Pulmonary artery endothelial cell (primary cell): ENCODE measurements at places on chromosomes 2 and 18.

- peak; percentile 27 for DNase-seq
Observed at GRCh38 chr2:84314901-84315330, 144.2 kb downstream of the SUCLG1 start.

- no peak for DNase-seq
Observed at GRCh38 chr2:240200230-240201051, 60.0 kb upstream of the OTOS start.

GRCh38 chr2:18046558-18047212, 168.2 kb downstream of the KCNS3 start:
- DNase-seq, result no peak

- no peak for DNase-seq
Observed at GRCh38 chr2:217064234-217065011, 204.6 kb upstream of the TNP1 start.

DNA sequence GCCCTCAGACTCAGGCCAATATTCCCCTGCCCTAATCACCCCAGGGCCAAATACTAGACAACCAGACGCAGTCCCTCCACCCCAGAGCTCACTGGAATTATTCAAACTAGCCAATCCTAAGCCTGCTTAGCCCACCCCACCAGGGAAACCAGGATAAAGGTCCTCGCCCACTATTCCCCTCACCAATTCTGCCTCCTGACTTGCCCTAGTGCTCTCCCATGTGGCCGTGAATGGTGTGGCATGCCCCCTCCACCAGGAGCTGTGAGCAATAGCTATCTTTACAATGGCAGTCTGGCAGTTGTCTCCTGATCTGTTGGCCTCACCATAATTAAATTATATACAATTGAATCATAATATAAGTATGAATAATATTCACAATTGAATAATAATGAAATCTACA, 42.3 kb downstream of the FAM124B start:
- DNase-seq, result no peak

GRCh38 chr2:227774895-227775842, 29.5 kb downstream of the SCYGR8 start:
- no peak for DNase-seq

- no peak for DNase-seq
Observed at GRCh38 chr2:236944561-236944960, 141.1 kb upstream of the COPS8 start.

DNA sequence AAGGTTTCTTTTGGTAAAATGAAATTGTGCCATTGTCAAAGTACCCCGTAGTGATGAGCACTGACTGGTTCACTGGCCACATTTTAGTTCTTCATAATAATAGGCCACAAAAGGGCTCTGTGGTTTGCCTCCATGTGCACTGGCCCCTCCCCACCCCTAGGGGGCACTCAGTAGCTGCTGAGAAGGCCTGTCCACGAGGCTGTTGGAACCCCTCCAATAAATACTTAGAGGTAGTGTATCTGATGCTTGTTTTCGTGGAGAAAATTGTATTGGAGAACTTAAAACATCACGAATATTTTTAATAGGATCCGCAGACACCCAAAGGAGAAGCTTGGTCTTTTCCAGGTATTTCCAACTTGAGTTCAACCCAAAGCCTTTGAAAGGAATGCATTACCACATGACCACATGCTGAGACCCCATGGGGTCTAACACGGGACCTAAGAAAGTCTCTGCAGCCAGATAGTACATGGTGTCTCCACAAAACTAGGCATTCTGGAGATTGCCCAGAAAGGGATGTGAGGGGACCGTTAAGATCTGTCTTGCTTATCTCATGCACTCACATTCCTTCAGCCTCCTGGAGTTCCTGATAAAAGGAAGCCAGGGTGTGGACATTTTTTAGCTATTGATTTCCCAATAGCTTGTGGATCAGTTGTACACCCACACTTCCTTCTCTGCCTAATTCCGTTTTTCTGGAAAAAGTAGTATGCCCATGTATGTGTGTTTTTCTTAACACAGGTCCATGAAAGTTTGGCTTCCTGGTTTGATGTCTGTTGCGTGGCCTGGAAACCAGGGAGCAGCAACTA, 28.5 kb upstream of the NOSTRIN start:
- peak; percentile 47 for DNase-seq

GRCh38 chr18:45526114-45526841, 89.0 kb upstream of the SLC14A2 start:
- no peak for DNase-seq

GRCh38 chr2:121479882-121480522, 50.7 kb upstream of the RNU4ATAC start:
- no peak for DNase-seq

DNA sequence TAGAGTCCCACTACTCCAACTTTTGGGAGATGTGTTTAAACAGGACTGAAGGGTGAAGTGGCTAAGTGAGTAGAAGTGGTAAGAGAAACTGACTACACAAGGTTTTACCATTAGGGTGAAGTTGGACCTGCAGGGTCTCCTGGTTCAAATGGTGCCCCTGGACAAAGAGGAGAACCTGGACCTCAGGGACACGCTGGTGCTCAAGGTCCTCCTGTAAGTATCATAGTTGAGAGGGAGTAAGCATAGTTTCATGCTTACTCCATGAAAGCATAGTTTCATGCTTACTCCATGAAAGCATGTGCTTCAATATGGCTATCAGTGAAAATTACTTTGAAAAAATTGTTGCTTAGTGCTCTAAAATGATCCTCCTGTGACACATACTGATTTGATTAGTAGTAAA, 19.1 kb downstream of the COL3A1 start:
- DNase-seq, result no peak

GRCh38 chr2:75666911-75667310, 20.3 kb downstream of the MRPL19 start:
- DNase-seq, result no peak

DNA sequence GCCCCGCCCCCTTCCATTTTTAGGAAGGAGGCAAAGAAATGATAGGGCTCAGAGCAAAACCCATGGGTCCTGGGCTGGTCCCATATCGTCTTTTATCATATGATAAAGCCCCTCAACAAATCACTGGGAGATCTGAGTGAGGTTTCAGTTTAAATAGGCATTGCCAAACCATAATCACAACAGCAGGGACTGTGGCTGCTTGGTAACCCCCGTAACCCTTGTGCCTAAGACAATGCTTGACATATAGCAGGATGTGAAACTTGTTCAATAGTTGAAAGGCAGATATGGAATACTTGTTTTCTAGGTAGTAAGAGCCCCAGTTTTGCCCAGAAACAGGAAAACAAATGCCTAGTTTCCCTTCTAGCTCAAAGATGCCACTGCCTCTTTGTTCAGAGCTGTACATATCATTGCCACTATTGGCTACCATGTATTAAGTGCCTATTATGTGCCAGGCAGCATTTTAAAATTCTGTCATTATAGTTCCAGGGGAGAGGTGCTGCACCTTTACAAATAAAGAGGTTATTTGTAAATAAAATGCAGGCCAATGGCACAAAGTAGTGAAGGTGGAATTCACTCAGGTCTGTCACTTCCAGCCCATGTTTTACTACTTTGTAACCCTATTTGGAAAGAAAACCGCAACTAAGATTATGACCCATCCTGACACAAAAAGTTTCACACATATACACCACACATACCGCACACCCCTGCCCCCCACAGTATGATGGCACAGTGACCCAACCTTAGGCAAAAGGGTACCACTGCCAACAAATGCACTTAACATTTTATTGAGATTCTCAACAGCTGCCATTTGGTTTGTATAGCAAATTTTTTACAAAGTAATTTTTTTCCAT, 14.2 kb downstream of the NAGK start:
- DNase-seq, result no peak

- DNase-seq, result no peak
Observed at GRCh38 chr2:38722271-38723061, 28.7 kb downstream of the SRSF7 start.

- DNase-seq, result no peak
Observed at GRCh38 chr2:1772471-1773267, 28.4 kb upstream of the PXDN start.

- peak; percentile 13 for DNase-seq
Observed at GRCh38 chr2:25309402-25309801, 32.3 kb downstream of the DNMT3A start.

- DNase-seq, result no peak
Observed at GRCh38 chr2:165953306-165953654, 296 bp downstream of the TTC21B start.

GRCh38 chr2:42060028-42060427, 12.2 kb downstream of the PKDCC start:
- DNase-seq, result no peak

- DNase-seq, result no peak
Observed at GRCh38 chr18:40011201-40011600, 1943.8 kb upstream of the PIK3C3 start.

DNA sequence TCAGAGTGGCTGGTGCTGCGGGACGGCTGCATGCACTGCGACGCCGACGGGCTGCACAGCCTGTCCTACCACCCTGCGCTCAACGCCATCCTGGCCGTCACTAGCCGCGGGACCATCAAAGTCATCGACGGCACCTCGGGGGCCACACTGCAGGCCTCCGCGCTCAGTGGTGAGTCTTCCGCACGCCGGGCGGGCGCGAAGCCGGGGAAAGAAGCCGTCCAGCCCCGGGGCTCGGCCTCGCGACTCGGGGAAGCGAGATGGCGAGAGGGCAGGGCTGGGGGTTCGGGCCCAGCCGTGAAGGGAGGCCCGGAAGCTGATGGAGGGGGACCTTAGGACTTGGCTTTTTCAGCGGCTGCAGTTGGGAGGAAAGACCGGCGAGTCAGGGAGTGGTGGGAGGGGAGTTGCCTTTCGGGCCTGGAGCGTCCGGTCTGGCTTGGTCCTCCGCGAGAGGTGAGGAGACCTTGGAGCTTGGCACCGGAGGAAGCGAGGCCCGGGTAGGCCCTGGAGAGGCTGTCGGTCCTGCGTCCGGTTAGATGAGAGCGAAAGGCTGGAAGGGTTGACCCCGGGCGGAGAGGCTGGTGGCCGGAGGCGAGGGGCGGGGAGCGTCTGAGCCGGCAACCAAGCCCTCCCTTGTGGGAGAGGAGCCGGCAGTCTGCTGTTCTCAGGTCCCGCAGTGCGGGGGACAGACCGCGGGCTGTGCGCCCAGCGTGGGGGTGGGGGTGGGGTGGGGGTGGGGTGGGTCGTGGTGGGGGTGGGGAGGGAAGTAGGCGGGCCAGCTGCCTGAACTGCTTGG, 691 bp downstream of the BIRC6 start:
- no peak for DNase-seq

GRCh38 chr2:176595986-176596385, 326.7 kb downstream of the MTX2 start:
- DNase-seq, result no peak

DNA sequence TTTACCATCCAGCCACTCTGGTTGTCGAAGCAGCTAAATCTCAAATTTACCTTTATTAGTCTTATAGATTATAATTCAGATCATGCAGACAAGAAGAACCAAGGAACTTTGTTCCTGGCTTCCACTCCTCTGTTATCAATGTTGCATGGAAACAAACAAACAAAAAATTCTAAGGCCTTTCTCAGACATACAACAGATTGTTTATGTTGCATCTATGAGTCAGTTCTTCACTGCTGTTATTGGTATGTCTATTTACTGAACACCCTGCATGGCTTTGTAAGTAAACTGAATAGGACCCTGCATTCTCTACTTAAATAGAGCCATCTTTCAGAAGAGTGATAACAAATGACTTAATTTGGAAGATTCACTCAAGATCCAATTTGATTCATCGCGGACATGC, 1.6 kb upstream of the ANKRD44 start:
- no peak for DNase-seq

- no peak for DNase-seq
Observed at GRCh38 chr2:147607379-147607778, 237.4 kb upstream of the ACVR2A start.

- no peak for DNase-seq
Observed at GRCh38 chr2:190922376-190922775, 41.8 kb downstream of the GLS start.

- DNase-seq, result no peak
Observed at GRCh38 chr2:31764169-31764568, 183.4 kb upstream of the SRD5A2 start.

DNA sequence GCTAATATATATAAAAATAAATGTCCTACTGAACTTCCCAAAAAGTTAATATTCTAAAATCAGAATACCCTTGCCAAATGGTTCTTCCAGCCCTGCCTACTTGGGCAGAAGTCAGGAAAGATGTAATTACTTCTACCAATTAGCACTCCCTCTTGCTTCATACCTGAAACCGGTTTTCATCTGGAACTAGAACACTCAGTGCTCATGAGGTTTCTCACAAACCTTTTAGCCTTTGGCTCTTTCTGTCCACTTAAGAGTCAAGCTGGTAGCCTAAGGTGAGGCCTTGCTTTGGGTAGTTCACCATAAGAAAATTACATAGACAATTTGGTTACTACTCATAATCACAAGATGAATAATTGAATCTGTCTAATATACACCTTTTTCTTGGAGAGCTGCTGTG, 4.1 kb downstream of the DSG3 start:
- DNase-seq, result no peak

- no peak for DNase-seq
Observed at GRCh38 chr2:28895189-28895893, 874 bp downstream of the WDR43 start.

DNA sequence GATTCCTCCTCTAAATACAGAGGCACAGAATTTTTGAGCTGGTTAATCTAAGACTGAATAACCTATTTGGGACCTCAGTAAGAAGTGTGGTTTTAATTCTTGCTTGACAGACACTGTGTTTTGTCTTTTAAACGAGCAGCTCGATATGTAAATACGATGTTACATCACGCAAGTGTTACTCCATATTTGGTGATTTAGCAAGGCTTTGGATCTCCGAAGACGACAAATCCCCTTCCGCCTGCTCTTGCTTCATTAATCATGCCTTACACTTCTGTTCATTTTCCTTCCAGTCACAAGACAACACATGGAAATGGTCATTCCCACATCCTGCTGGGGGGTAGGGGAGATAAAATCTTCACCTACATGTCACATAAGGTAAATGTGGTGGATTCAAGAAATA, 9.4 kb downstream of the BCL11A start:
- no peak for DNase-seq

GRCh38 chr2:188189356-188189755, 102.3 kb upstream of the GULP1 start:
- DNase-seq, result no peak

DNA sequence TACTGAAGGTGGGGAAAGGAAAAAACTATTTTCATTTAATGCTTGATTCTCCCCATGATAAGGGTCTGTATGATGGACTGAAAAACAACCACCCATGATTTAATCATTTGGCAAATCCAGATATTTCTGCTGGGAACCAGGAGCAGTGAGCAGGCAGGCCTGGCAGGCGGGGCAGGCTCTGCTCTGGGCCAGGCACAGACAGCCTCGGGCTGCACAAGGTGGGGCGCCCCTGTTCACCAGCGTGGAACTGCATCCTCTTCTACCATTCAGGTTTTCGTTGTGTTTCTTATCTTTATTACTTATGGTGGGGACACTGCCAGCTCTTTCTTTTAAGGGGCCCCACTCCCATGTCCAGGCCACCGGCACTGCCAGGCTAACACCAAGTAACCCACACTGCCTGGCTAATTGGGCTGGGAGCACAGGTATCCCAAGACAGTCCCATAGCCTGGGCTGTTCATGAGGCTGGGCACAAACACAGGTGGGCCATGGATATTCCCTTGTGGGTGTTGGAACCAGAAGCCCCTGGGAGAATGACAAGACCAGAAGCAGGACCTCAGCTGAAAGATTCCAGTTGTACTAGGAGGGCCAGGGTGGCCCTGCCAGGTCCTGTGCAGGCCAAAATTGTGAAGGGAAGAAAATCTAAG, 57.1 kb upstream of the RALBP1 start:
- DNase-seq, result no peak

GRCh38 chr2:239504643-239505235, 103.9 kb upstream of the HDAC4 start:
- DNase-seq, result no peak
